Activated CD4-positive, alpha-beta T cell treated with anti-CD3 and anti-CD28 coated beads for 1 hour (primary cell): ENCODE measurements at places on chromosomes 3 and 15.

GRCh38 chr3:189457201-189457607, 174.0 kb upstream of the TP63 start:
- no peak for DNase-seq

DNA sequence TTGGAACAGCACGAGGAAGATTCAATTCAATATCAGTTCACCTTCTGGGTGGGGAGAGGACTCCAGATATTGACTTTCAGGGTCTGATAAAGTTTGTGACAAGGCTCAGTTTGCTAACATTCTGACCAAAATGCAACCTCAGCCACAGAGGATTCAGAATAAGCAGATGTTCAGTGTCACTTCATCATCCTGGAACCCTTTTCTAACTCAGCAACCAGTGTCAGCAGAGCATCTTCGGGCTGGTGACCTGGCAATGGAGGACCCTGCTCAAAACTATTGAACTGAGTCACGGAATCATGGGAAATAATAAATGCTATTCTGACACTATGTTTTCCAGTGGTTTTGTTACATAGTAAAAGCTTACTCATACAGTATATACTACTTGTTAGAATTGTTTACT, 433.4 kb upstream of the CFAP20DC start:
- no peak for DNase-seq

GRCh38 chr15:100042558-100042957, 299.2 kb downstream of the ADAMTS17 start:
- no peak for DNase-seq

DNA sequence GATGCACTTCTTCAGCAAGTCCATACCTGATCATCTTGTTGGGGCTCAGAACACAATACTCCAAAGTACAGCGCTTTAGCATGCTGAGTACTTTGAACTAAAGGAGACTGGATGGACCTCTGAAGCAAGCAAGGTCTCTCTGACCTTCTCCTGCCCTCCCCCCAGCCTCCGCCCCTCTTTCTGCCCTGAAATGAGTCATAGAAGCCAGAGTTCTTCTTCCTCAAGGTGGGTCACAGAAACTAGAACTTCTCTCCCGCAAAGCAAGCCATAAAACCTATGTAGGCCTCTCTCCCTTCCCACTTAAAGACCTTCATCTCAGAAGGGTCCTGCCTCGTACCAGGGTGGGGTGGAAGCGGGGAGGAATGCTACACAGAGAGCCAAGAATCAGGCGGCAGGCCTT, 230.5 kb upstream of the PROK2 start:
- no peak for DNase-seq

DNA sequence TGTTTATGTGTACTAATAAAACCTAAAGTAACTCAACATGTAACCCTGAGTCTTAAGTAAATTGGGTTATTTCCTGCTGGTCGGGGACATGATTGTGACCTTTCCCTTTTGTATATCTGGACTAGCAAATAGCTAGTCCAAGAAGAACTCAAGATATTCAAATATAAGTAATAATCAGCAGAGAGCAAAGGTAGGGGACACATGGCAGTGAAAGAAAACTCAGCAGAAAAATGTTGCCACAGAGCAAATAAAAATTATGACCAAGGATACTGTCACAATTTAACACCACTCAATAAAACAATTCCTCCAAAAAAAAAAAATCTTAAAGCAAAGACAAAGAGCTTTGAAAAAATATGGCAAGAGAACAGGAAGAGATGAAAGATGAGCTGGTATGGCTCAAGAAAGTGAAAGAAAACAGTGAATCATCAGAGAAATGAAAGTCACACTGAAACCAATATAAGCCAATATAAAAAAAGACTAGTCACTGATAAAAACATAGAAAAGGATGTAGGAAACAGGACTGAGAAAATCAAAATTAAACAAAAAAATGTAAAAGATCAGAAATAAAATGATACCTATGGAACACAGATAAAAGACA, 43.4 kb downstream of the HLTF start:
- no peak for DNase-seq

DNA sequence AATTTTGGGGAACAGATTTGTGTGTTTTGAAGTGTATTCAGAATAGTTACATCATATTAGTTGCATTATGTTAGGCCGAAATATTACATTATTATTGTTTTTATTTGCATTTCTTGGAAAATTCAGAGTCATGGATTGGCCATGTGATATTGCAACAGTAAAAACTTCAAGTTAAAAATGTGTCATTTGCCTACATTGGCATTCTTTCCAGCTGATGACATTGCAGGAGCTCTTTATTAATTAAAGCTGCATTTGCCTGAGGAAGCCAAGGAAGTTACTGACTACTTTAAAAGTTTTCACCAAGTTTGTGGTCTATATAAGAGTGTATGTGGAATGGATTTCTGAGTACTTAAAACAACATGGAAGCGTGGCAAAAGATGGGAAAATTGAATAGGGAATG, 726.4 kb upstream of the SGO1 start:
- DNase-seq = no peak

- no peak for DNase-seq
These were observed 397 bp downstream of the PLXND1 start for GRCh38 chr3:129605922-129606635.

DNA sequence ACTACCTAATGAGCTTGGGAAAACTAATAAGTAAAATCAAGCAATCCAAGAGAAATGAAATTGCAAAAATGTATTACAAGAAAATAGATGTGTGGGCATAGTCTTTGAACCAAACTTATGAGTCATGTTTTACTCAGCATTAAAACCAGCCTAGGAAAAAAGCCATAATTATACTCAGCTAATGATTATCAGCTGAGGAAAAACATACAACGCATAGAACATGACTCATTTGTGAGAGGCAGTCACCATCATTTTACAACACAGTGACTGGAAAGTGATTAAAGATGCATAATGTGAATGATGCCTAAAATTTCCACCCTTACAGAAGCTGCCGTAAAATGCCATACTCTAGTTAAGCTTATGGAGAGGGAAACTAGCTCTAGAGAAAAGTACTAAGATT, 238.0 kb upstream of the EOMES start:
- no peak for DNase-seq

GRCh38 chr15:98442379-98442833, 205.9 kb upstream of the IGF1R start:
- peak; percentile 34 for DNase-seq

- no peak for DNase-seq
These were observed 13.5 kb downstream of the NT5DC2 start for GRCh38 chr3:52520141-52520667.

DNA sequence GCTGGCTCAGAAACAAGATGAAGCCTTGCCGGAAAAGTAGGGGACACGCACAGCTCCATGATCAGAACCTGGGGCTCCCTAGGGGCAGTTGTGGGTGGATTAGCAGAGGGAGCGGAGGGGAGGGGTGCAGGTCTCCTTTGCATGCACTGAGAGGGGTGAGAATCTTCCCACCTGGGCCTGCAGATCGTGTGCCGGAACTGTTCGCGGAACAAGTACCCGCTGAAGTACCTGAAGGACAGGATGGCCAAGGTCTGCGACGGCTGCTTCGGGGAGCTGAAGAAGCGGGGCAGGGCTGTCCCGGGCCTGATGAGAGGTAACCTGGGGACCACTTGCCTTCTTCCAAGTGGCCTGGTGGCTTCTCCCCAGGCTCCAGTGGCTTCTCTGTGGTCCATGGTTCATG, 24.5 kb upstream of the NR2C2 start:
- DNase-seq = no peak

DNA sequence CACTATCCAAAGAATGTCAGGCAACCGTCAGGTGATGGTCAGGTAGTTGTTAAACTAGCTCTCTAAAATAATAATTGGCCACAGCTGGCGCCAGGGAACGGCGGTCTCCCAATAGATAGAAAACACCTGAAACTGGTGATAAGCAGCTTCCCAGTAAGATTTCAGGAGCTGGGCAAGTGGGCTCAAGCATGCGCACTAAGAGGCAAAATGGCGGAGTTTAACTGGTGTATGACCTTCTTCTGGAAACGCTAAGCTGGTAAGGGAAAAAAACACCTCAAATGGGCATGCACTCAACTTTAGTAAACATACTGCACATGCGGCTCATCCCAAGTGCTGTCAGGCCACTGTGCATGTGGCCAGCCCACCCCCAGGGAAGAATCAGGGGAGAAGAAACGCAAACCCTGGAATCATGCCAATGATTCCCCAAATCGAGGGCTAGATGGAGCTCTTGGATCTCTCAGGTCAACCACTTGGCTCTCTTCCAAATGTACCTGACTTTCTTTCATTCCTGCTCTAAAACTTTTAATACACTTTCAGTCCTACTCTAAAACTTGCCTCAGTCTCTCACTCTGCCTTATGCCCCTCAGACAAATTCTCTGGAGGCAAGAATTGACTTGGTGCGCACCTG, 195.0 kb downstream of the ZNF621 start:
- no peak for DNase-seq

GRCh38 chr3:66588340-66588847, 87.6 kb upstream of the LRIG1 start:
- no peak for DNase-seq
